ENCODE measurements at places on chromosomes 6 and 20.

DNA sequence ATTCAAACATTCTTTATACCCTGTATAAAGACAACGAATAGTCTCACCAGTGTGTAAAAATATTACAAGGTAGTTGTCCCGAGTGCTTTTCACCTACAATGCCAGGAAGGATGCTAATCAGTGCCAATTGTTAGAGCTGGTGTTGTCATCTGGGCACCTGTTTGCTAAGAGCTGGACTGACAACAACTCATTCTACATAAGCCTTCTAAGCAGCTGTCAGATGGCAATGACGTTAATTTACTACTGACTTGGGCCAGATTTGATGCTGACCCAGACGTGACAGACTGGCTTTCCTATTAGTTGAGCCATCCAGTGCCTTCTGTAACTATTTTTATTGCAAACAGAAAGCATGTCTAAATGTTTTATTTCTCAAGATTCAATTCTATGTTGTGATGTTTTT, 355.2 kb downstream of the ADGRB3 start:
- DNase-seq: no peak

DNA sequence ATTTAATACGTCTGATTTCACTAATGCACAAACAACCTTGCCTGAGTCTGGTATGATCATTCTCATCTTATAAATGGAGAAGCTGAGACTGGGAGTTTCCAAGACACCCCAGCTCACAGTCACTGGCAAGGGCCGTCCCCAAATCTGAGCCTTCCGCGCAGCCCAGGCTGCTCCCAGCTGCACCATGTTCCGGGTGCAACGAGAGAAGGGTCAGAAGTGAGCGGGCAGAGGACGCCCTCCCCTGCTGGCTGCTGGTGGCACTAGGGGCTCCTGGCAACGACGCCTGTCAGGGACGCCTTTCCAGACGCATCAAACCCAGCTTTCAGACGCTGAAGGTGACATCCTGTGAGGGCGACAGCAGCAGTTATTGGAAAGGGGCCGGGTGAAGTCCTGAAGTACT, 115.3 kb upstream of the PROKR2 start:
- DNase-seq: no peak

- DNase-seq: no peak
Measured at GRCh38 chr6:167470101-167470835, 145.4 kb downstream of the TTLL2 start.

DNA sequence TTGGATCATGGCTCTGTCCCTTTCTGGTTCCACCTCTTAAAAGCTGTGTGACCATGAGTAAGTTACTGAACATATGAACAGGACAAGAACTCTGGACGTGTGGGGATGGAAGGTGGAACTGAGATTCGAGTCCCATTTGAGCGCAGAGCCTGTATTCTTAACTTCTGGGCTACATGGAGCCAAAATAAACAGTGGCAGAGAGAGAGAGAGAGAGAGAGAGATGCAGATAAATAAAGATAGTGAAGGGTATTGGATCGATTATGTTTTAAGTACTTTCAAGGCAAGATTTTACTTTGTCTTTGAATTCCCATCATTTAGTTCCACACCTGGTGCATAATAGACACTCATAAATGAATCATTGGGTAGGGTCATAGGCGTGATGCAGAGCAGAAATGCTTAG, 39.7 kb downstream of the SLC35D3 start:
- no peak for DNase-seq

DNA sequence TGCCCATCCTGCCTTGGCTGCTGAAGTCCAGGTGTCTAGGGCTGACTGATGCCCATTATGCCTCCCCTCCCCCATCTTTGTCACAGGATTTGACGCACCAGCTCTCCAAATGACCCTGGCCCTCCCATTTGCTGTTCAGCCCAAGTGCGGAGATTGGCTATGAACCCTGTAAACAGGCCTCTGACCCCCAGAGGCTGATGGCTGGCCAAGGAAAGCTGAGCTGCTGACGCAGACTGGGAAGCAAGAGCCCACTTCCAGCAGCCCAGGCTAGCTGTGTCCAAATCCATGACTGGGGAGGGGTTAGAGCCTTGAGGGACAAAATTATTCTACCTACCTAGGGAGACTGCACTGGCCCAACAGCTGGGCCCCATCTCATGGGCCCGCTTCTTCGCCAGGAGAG, 797 bp upstream of the GNRH2 start:
- DNase-seq: no peak

GRCh38 chr20:57948180-57948955, 238.6 kb upstream of the PMEPA1 start:
- no peak for DNase-seq

GRCh38 chr6:40256224-40256623, 322.0 kb upstream of the MOCS1 start:
- DNase-seq: no peak

DNA sequence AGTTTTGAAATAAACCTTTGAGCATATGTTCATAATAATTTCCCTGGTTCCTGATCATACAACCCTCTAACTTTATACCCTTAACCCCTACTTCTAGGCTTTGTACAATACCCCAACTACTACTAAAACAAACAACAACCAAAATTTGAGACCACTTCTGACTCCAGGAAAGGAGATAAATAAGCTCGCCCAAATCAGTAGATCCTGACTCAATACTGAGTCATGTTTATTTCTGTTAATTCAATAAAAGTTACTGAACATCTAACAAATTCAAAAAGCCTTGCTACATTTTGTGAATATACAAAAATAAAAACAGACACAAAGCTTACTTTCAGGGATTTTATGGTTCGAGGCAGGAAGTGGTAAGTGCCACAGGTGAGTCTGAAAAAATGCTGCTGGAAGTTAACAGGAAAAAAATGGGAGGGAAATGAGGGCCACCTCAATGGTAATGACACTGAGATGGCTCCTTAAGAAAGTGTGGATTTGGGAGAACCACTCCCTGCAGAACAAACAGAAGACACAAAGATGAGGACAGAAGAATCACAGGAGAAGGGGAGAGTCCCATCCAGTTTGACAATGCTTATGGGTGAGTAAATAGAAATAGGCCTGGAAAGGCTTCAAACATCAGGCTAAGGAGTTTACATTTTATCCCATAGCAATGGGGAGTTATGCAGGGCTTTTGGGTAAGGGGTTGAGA, 63.4 kb downstream of the DST start:
- DNase-seq: no peak

DNA sequence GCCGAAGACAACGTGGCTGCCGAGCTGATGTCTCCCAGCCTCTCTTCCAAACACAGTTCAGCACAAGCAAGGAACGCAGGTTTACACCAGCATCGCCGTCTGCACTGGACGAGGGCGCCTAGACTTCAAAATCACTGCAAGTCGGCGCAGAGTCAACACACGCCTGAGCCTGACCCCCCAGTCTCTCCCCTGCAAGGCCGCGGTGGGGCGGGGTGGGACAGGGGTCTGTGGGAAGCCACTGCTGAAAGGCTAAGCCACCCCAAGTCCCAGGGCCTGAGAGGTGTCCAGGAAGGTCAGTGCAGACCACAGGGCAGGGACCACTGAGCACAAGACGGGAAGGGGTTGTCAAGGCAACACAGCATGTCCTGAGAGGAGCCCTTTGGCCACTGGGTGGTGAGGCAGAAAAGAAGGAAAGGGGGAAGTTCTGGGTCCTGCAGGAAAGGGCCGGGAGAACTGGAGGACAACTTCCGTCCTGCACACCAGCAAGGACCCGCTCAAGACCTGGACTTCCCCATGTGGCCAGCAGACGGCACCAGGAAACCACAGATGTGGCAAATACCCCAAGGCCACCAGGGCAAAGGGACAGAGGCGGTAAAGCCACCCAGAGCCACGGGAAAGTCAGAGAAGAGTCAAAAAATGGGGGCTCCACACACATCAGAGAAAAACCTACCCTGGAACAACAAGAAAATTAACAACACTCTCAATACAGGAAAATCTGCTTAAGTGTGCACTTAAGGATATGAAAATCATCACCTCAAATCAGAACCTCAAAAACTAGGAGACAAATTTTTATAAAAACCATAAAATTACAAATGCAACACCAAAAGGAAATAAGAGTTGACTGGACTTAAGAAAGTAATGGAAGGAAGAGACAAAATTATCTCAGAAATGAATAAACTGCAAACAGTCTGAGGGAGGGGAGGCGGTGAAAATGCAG, 84.8 kb downstream of the TAF4 start:
- DNase-seq: no peak

DNA sequence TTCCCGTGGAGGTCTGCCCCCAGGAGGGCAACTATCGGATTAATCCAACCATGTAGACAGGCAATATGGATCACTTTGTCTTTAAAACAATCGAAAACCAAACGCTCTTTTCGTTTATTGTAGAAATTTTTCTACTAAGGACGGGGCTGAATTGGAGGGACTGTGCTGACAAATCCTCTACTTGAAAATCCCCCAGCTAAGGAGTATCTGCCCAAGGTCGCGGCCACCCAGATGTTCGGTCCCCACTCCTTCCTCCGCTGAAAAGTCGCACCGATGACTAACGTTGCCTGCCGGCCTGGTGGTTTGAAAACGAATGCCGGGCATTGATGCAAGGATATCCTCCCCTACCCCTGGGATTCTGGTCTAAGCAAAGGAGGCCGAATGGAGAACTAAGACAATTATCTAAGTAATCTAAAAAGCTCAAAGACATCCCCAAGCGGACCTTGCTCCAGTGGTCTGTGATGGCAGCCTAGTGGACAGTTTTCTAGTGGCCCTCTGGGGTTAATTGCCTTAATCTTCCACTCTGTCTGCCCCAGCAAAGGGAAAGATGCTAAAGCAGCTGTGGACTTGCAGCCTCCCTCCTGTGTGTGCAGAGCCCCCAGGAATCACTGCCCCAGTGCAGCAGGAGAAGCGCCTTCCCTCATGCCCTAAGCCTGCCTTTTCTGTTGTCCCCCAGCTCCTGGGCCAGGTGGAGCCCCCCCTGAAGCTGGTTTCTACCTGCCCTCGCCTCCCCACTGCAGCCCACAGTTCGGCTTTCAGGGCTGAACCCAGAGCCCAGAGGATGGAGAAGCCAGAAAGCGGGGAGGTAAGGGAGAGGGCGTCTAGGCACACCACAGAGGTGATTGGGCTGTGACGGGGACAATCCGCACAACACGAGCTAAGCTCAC, 3.6 kb upstream of the FOXC1 start:
- DNase-seq: no peak

- DNase-seq: no peak
Measured at GRCh38 chr6:28351087-28351486, 1.3 kb downstream of the ZKSCAN3 start.

DNA sequence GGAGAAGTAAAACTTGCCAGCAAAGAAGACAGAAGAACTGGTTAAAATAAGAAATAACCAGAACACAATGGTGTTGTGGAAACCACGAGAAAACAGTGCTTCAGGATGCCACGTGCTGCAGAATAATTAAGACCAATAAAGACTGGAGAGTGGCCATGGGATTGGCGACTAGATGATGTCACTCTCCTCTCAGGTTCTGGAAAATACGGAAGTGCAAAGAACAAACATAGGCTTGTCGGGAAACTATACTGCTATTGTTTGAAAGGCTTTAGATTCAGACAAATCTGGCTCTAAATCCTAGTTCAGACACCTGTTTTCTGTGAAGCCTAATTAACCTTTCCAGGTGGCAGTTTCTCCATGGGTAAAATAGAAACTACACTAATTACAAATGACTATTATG, 138.4 kb upstream of the STXBP5 start:
- DNase-seq: no peak

- no peak for DNase-seq
Measured at GRCh38 chr6:132813173-132813856, 1.1 kb upstream of the RPS12 start.

DNA sequence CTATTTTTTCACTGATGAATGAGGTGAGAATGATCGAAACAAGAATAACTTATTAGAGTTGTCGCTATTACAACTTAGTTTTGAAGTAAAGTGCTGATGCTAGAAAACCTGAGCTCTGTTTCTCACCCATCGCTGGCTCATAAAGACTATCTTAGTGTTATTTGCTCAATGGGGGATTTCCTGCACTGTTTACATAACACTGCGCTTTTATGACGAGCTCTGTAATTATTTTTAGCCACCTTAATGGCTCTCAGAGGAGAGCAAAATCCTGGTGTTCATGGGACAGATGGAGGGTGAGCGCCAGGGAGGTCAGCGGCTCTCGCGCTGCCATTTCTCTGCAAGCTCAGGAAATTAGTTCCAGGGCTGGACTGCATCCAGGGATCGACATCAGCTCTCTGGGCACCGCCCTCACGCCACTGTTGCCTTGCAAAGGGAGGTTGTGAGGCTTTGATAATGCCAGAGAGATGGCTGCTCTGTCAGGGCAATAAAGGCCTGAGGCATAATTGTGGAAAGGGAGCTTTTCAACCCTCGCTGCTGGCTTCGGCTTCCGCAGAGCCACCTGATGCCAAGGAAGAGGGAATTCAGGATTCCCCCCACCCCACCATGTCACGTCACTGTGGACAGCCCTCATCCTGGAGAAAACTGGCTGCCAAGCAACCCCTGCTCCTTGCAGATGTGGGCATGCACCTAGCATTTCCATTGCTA, 72.0 kb downstream of the DACT2 start:
- DNase-seq: no peak

DNA sequence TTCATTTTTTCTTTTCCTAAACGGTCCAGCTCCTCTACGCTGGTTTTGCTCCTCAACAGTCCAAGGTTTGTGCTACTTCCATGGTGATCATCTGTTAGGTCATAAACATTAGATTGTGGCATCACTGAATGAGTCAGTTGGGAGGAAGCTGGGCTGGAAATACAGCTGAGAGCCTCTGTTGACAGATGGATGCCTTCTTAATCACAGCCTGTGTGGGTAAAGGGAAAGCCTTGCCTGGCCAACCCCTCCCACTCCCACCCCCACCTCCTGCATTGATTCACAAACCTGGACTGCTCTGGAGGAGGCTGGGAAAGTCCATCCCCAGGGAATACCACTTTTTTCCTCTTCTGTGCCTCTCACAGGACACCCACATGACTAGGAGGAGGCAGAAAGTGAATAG, 180.6 kb upstream of the CCN2 start:
- no peak for DNase-seq

GRCh38 chr6:20724443-20725190, 190.4 kb downstream of the CDKAL1 start:
- DNase-seq: no peak

GRCh38 chr6:109687271-109687761, 3.7 kb downstream of the AK9 start:
- no peak for DNase-seq

GRCh38 chr6:120947111-120947510, 387.2 kb downstream of the TBC1D32 start:
- no peak for DNase-seq

DNA sequence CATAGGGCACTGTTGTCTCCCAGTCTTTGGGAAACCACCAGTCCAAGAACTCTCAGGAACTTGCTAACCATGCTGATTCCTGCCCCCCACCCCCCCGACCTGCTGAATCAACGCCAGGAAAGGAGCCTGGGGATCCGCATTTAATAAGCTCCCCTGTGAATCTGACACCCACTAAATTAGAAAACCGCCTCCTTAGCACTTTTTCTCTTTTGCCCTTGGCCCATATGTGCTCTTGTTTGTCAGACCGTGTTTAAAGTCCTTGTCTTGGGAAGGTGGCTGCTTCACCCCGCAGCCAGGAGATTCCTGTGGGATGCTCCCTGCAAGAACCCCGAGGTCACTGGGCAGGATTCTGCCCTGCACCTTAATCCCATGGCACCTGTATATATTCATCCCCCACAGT, 15.7 kb upstream of the FOXP4 start:
- DNase-seq: no peak

Data from dorsolateral prefrontal cortex (tissue), 122 donors.